Activated naive CD8-positive, alpha-beta T cell treated with anti-CD3 and anti-CD28 coated beads for 36 hours (primary cell): ENCODE measurements at places on chromosomes 6 and 20. TPM values are rescaled to one million over a fixed set of nuclear protein-coding genes. Genes with fewer than 3 reads are reported as not detected.

AIF1 gene
- total RNA-seq, result 150 TPM

ZNF311 gene
- 1.0 TPM for total RNA-seq

DNA sequence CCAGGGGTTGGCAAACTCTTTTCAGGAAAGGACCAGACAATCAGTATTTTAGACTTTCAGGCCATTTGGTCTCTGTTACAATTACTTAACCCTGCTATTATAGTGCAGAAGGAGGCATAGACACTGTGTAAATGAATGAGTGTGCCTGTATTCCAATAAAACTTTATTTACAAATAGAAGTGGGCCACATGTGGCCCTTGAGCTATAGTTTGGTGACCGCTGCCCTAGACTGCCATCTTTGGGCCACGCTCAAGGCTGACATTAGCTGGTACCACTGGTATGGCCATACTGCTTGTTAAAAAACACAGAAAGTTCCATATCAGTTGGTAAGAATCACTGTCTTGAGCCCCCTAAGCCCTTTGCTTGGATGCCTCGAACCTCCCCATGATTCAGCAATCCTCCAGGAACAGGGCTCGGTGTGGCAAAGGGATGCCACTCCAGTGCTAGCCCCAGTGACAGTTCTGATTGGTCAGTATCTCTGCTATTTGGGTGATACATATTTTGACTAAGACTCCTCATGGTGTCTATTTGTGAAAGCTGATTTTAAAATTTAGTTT is 23.3 kb upstream of the SNRNP48 start:
- H3K27me3 ChIP-seq, result peaks cover 36% of the 10 kb centered on the region
- no peak overlapping the region for H3K27ac ChIP-seq

DNA sequence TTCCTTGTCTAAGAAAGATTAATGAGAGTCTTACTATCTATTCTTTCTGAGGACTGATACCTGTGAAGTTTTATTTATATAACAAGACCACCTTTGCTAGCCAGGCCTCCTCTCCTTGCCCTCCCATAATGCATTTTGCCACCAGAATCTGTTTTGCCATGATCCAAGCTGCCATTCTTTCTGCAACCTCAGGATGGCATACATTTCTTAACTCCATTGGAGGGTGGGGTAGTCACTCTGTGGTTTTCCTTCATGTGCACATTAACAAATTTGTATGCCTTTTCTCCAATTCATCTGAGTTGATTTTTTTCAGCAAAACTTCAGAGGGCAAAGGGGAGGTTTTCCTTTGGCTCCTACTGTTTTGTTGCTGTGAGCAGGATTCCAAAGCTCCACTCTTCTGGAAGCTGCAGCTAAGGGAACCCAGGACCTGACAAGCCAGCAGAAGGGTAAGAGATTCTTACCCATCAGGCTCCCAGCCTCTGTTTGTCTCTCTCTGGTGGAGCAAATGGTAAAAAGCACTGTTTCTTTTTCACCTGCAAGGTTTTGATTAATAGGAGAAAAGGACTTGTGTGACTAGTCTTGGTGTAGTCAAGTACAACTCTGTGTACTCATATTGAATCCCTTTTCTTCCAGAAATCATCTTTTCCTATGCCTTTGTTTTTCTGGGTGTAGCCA is 26.2 kb upstream of the ENPP4 start:
- no peak overlapping the region for H3K27ac ChIP-seq
- peaks cover 21% of the 10 kb centered on the region for H3K4me1 ChIP-seq
- H3K4me3 ChIP-seq, result no peak overlapping the region
- peaks cover 10% of the 10 kb centered on the region for H3K36me3 ChIP-seq

DNA sequence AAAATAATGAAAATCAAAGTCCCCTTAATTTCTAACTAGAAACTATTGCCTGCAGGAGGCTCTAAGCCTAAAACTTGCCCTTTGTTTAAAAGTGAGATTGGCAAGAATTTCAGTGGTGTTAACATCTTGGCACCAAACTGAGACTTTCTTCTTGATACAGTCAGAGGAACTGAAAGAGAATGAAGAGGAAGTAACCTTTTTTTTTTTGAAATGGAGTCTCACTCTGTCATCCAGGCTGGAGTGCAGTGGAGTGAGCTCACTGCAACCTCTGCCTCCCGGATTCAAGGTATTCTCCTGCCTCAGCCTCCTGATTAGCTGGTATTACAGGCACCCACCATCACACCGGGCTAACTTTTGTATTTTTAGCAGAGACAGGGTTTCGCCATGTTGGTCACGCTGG is 3.6 kb downstream of the DOP1A start:
- no peak overlapping the region for H3K4me3 ChIP-seq
- peaks cover 26% of the 10 kb centered on the region for H3K4me1 ChIP-seq
- no peak for DNase-seq

- no peaks in the 10 kb centered on the region for H3K4me1 ChIP-seq
- no peak for DNase-seq
- no peaks in the 10 kb centered on the region for H3K36me3 ChIP-seq
- H3K27ac ChIP-seq, result no peak overlapping the region
- H3K27me3 ChIP-seq, result no peaks in the 10 kb centered on the region
- H3K4me3 ChIP-seq, result no peak overlapping the region
These were observed 154.7 kb upstream of the LAMP5 start for GRCh38 chr20:9359561-9360308.

DNA sequence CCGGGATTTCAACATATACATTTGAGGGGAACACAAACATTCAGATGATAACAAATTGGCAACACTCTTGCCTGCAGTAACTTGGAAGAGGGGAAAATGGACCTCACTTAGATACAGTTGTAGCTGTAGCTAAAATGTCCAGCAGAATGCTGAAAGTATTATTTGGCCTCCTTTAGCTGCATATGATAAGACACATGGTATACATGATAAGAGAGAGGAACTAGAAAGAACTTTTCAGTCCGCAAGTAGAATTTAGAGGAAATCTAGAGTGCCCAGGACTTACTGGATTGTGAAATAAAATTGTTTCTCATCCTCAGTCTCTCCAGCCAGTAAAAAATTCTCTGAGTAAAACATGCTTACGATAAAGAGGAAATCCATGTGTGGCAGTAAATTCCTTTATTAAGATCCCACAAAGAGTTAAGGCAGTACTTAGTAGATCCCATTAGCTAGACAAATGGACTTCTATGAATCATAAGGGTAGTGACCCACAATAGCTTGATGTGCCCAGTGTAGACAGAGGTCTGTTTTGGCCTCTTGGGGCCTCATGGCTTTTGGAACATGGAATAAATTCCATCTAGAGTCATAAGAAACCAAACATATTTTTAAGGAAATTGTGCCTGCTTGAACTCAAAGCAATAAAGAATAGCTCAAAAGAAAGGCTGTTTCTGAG is 87.9 kb upstream of the RBM24 start:
- no peaks in the 10 kb centered on the region for H3K4me1 ChIP-seq
- H3K36me3 ChIP-seq, result no peaks in the 10 kb centered on the region
- H3K4me3 ChIP-seq, result no peak overlapping the region
- H3K27me3 ChIP-seq, result peaks cover 10% of the 10 kb centered on the region
- no peak overlapping the region for H3K27ac ChIP-seq
- no peak for DNase-seq

- no peaks in the 10 kb centered on the region for H3K27me3 ChIP-seq
- no peaks in the 10 kb centered on the region for H3K4me1 ChIP-seq
- DNase-seq, result no peak
- no peak overlapping the region for H3K4me3 ChIP-seq
- H3K36me3 ChIP-seq, result no peaks in the 10 kb centered on the region
- no peak overlapping the region for H3K27ac ChIP-seq
These were observed 69.9 kb upstream of the FLRT3 start for GRCh38 chr20:14407336-14407735.

DNA sequence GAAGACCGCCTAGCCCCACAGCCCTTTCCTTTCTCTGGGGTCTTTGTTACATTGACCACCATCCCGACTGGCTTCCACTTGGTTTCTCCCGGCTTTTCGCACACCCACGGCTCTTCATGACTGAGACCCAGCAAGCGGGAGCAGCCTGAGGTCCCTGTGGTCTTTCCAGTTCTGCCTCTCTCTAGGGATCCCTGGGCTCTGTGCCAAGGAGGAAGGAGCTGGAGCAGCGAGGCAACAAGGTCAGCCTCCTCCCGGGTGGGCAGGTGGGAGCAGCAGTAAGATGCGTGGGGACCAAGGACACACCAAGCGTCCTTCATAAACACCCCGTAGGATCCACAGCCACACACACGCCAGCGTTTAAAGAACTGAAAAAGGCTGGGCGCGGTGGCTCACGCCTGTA is 29.6 kb upstream of the MRGBP start:
- H3K36me3 ChIP-seq, result no peaks in the 10 kb centered on the region
- no peak overlapping the region for H3K4me3 ChIP-seq
- H3K27me3 ChIP-seq, result no peaks in the 10 kb centered on the region
- H3K4me1 ChIP-seq, result peaks cover 9% of the 10 kb centered on the region
